ENCODE measurements at places on chromosomes 4 and X.

DNA sequence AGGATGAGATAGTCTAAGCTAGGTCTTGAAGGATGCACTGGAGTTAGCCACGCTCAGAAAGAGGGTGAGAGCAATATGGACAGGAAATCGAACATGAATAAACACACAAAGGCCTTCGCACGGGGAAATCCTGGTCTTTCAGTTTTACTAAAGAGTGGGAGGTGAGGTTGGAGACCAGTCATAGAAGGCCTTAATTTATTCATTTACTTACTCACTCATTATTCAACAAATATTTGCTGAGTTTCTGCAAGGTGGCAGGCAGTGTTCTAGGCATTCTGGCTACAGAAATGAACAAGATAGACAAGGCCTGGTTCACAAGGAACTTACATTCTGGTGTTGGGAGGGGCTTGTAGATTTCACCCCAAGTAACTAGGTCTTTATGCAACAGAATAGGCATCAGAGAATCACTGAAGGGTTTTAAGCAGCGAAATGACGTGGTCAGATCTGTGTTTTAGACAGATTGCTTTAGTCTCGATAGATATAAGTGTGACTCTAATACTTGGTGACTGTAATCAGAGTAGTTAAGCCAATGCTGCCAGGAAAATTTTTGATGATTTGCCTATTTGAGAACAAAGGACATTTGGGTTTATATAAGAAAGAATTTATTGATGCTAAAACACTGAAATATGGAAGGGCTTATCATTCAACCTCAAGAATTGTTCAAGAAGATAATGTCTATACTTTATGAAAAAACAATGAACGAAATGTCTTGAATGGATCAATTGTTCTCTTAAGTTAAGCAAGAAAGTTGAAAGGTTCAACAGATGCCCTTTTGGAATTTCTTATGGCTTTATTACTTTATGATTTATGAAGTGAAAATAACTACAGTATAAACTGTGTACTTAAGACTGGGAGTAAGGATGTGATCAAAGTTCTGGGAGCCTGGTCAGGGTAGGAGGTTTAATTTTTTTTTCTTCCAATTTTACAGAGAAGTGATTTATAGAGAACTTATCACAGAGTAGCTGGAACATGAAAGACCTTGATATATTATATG, 184.4 kb upstream of the CASK start:
- no peak for DNase-seq

GRCh38 chr4:173135241-173135847, 33.3 kb upstream of the GALNT7 start:
- no peak for DNase-seq

GRCh38 chr4:26302031-26302899, 18.5 kb upstream of the RBPJ start:
- DNase-seq = no peak

- DNase-seq = no peak
These were observed 29.5 kb downstream of the DMP1 start for GRCh38 chr4:87679449-87680169.

DNA sequence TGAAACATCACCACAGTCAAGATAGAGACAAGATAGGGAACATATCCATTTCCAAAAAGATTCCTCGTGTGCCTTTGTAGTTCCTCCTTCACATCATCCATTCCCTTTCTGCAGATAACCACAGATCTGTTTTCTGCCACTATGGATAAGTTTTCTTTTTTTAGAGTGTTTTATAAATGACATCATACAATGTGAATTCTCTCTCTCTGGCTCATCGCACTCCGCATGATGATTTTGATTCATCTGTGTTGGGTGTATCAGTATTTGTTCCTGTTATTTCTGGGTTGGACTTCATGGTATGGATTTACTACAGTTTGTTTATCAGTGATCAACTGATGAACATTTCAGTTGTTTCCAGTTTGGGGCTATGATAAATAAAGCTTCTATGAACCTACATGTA, 23.2 kb upstream of the ANXA3 start:
- DNase-seq = no peak

- no peak for DNase-seq
These were observed 25.8 kb downstream of the USP9X start for GRCh38 chrX:41110801-41111625.

- no peak for DNase-seq
These were observed 8.9 kb upstream of the IGSF1 start for GRCh38 chrX:131298036-131298435.

GRCh38 chrX:41180194-41180908, 95.1 kb downstream of the USP9X start:
- DNase-seq = no peak

- DNase-seq = no peak
These were observed 3.2 kb upstream of the FGF2 start for GRCh38 chr4:122823476-122823875.

DNA sequence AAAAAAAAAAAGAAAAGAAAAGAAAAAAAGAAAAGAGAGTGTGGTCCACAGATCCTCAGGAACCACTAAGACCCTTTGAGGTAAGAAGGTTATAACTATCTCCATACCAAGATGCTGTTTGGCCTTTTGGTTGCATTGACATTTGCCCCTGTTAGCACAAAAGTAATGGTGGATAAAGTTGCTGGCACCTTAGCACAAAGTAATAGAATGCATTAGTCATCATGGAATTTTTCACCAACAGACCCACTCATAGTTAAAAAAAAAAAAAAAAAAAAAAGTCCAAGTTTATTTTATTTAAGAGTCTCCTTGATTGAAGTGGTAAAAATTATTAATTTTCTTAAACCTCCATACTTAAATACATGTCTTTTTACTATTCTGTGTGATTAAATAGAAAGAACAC, 78.4 kb upstream of the RBPJ start:
- no peak for DNase-seq

DNA sequence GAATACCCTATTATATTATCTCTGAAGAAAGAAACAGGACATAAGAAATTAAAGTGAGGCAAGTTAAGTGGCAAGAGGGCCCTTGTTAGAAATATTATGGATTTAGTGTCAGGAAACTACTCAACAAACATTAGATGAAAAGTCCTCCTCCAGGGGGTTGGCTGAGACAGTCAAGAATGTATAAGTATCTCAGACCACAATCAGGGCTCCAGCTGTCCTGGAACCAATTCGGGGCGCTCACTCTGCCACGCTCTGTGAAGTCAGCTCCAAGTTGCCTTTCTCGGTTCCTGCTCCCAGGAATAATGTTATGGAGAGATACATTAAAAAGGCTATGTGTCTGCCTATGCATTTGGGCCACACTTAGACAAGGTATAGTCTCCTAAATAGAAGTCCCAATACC, 73.3 kb downstream of the RASGEF1B start:
- no peak for DNase-seq

DNA sequence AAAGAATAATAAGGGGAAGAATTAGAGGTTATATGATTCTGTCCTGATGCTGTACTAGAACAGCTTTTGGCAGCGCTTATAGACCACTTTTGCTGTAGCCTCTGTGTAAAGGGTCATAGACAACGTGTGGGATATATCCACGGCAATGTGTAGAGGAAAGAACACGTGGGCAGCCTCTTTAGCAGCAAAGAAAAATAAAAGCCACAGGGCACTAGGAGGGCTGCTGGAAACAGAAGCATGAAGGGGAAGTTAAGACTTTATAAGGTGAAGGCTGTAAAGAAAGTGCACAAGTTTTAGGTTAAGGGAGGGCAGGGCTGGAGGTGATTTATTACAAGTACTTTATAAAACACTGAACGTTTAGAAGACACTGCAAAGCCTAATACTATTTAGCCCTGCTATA, 20.1 kb upstream of the PHEX start:
- no peak for DNase-seq

GRCh38 chr4:91447168-91447567, 856.6 kb upstream of the GRID2 start:
- no peak for DNase-seq

GRCh38 chrX:112636288-112636687, 43.5 kb downstream of the LHFPL1 start:
- no peak for DNase-seq

DNA sequence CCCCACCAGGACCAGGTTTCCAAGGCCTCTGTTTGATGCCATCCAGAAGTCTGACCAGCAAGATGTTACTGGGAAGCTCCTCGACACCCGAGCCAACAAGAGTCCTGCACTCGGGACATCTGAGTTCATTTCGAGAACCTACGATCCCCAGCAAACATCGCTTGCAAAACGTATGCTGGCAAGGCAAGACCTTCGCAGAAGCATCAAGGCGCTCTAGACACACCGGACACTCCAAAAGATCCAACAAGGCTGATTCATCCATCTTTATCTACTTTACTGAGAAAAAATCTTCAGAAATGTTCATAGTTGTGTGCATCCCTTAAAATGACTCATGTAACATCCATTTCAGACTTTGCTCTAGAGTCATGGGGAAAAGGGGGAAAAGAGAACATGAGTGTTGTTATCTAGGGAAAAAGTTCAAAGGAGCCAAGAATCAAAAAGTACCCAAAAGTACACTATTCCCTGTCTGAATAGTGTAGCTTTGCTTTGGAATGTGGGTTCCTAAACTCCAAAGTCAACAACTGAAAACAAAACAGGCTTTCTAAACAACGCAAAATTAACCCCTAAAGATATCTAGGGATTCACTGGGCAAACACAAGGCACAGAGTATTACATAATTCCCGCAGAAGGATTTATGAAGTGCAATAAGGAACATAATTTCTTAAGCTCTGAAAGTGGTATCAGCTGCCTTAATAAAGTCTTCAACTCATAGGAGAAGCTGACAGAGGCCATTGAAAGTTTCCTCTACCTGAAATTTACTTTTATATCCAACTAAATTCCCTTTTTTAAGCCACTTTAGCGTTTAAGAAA, 1.6 kb downstream of the SH3RF1 start:
- no peak for DNase-seq

DNA sequence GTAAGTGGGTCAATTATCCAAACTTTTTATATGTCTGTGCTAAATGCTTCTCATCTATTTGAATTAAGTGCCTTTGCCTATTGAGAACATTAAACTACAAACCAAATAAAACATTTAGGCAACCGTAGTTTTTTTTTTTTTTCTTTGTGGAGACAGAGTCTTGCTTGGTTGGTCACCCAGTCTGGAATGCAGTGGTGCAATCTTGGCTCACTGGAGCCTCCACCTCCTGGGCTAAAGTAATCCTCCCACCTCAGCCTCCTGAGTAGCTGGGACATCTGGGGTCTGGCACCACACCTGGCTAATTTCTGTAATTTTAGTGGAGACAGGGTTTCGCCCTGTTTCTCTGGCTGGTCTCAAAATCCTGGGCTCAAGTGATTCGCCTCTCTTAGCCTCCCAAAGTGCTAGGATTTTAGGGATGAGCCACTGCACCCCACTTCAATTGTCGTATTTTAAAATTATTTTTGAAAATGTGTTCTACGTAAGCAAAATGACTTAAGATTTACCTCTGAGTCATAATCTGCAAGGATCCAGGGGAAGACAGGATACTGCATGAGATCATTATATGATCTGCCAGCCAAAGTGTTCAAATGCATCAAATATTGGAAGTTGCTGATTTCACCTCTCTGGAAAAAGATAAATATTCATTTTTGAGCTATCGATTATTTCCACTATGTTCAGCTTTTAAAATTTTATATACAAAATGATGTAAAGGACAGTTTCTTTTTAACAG, 125.6 kb downstream of the CDS1 start:
- DNase-seq = no peak

- DNase-seq = no peak
These were observed 187.3 kb downstream of the MAB21L2 start for GRCh38 chr4:150769248-150769647.

- DNase-seq = no peak
These were observed 17.6 kb upstream of the PJA1 start for GRCh38 chrX:69182818-69183380.

DNA sequence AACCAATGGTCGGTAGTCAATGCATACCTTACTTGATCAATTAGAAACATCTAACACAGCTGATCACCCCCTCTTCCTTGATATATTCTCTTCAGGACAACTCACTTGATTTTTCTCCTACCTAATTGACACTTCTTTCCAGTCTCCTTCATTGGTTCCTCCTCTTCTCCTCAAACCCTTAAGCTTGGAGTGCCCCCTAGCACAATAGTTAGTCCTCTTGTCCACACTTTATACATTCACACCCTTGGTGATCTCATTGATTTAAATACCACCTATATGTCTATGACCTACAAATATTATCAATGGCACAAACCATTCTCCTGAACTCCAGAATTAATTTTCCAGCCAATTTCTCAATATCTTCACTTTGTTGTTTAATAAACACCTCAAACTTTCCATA, 724.0 kb downstream of the ADGRL3 start:
- DNase-seq = no peak

DNA sequence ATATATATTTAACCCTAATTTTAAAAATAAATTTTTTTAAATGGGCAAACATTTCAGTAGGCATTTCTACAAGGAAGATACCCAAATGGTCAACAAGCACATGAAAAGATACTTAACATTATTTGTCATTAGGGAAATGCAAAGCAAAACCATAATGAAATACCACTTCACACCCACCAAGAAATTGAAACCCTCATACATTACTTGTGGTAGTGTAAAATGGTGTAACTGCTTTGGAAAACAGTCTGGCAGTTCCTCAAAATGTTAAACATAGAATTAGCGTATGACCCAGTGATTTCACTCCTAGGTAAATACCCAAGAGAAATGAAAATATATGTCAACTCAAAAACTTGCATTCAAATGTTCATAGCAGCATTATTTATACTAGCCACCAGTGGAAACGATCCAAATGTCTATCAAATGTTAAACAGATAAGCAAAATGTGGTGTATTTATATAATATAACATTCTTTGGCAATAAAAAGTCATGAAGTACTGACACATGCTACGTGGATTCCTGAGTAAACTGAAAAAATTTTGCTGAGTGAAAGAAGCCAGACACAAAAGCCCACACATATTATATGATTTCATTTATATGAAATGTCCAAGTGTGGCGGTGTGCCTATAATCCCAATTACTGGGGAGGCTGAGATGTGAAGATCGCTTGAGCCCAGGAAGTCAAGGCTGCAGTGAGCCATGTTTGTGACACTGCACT, 16.6 kb downstream of the TRIM2 start:
- no peak for DNase-seq

GRCh38 chr4:187632260-187632995, 363.1 kb upstream of the ZFP42 start:
- no peak for DNase-seq

- DNase-seq = no peak
These were observed 12.1 kb downstream of the GPRIN3 start for GRCh38 chr4:89295415-89295927.

DNA sequence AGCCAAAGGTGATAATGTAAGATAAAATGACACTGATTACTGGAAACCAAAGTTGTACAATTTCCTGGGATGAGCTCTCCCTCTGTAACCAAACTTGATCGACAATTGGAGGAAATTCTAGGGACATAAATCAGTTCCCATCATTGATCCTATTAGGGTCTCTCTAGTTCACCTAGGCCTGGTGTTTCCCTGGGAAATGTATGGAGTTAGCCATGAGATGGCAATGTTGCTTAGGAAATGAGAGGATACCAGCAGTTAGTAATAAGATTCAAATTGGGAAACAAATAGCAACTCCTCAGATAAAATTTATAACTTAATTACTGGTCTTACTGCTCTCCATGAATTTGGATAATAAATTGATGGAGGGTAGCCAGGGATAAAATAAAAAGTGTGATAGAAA, 52.2 kb downstream of the SPATA18 start:
- DNase-seq = no peak
